Right ventricle myocardium inferior (tissue), 1 donor: ENCODE measurements at places on chromosomes 3 and 15.

DNA sequence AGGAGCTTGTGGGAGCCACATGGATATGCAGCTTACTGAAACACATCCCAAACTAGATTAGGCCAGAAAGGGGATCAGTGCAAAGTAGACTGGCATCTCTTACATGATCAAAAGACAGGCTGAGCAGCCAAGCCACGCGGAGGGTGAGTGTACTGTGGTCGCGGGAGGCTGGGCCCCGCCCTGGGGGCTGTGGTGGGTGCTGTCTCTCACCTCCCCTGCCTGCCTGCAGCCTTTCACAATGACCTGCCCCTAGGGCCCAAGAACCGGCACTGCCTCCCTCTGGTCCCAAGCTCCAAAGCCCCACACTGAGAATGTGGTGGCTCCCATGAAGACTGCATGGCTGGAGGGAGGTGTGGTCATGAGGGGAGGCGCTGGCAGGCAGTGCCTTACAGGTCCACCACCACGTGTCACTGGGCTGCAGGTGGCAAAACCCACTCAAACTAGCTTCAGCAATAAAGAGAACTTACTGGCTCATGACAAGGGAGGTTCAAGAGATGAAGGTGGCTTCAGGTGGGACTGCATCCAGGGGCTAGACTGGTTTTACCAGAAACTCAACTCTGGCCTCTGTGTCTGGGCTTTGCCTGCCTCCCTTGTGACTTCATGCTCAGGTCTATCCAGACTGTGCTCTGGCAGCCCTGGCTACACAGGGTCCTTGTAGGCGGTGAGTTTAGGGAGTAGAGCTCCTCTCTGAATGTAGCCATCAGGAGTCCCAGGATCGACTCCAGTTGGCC, 27.4 kb upstream of the PLXND1 start:
- DNase-seq: no peak

DNA sequence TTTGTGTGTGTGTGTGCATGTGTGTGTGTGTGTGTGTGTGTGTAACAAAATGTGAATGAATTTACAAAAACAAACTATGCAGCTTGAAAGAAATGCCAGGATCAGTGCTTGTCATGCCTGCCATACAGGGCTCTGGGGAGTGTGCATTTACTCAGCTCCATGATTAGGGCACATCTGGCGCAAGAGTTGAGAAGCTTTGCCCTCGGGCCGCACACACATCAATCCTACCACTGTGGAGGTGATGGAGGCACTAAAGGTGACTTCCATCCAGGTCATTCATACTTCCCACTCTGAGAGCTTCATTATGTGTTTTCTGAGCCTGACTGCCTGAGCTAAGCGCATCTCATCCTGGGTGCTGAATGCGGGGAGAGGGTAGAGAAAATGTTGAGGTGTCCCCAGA, 72.0 kb upstream of the ZBED2 start:
- DNase-seq: no peak

DNA sequence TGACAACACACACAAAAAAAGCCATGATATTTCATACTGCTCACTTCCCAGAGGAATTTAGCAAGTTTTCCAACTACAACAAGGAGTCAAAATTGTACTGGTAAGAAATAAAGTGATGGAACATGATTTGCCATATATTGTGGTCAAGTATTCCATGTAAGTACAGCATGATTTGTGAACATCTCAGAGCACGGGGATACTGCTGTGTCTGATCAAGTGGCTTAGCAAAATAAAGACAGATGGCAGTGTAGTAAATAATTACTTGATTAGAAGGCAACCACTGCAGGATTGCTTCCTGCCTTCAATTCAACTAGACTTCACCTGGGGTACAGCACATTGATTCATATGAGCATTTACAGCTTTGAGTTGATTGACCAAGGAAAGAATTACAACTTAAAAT, 51.6 kb upstream of the DUT start:
- DNase-seq: no peak

- no peak for DNase-seq
These were observed 64.5 kb upstream of the MBNL1 start for GRCh38 chr3:152204218-152204617.

GRCh38 chr3:101027286-101027685, 34.1 kb upstream of the ABI3BP start:
- no peak for DNase-seq

GRCh38 chr3:48991851-48992545, 2.0 kb downstream of the P4HTM start:
- no peak for DNase-seq

DNA sequence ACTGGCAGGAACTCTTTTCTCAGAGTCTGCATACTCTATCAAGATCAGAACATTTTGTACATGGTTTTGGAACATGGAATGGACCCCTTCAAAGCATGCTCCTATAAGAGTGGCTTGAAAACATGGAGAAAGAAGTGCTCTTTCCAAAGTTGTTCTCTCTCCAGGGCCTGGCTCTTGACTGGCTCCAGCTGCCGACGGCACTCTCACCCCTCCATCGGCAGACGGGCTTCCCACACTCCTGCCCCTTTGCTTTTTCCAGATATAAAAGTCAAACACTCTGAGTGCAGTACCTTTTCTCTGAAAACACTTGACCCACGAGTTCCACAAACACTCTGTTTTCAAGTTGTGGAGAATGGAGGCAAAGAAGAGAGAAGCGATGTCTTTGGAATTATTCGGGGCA, 72.5 kb upstream of the ONECUT1 start:
- no peak for DNase-seq

DNA sequence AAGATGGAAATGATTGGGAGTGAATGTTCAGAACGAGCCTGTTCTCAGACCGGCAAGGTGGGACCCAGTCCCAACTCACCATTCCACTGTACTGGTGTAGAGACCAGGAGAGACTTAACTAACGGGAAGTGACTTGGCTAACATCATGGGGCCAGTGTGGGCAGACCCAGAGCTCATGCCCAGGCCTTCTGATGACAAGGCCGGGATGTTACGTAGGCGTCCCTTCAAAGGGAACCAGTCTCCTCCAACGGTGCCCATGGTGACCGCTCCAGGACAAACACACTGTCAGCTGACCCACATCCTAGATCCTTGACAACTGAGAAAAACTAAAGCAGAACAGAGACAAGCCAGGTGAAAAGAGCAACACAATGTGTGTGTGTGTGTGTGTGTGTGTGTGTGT, 128.4 kb upstream of the HACD2 start:
- no peak for DNase-seq

GRCh38 chr15:57218826-57219576, 157.3 kb upstream of the CGNL1 start:
- DNase-seq: no peak

DNA sequence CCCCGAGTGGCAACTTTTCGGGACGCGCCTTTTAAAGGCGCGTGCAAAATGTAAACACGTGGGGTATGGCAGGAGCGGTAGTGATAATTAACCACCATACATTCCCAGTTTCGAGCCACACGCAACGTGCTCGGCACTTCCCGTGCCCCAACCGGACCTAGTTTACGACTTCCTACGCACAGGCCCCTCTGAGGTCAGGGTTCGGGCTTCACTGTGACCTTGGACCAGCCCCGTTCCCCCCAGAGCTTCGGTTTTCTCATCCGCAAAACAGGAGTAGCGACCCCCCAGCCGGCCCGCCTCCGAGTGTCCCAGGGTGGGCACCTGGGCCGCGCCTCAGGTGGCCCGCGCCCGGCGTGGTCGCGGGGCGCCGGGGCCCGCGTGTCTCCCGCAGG, 451 bp downstream of the CHCHD4 start:
- peak; percentile 89 for DNase-seq

DNA sequence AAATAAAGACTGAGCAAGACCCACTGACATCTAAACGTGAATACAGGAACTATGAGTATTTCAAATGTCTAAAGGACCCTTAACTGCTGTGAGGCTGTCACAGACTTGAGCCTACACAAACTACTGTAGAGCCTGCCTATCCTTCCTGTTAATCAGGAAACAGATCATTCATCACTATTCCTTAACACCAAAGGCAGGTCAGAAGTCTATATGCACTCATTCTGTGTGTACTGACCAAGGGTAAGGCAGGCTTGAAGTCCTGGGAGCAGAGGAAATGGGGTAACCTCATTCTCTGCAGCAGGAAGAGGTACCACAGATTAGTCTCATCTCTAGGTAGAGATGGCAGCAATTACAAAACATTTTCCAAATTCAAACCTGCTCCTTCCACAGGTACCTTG, 30.7 kb downstream of the NPTN start:
- no peak for DNase-seq

DNA sequence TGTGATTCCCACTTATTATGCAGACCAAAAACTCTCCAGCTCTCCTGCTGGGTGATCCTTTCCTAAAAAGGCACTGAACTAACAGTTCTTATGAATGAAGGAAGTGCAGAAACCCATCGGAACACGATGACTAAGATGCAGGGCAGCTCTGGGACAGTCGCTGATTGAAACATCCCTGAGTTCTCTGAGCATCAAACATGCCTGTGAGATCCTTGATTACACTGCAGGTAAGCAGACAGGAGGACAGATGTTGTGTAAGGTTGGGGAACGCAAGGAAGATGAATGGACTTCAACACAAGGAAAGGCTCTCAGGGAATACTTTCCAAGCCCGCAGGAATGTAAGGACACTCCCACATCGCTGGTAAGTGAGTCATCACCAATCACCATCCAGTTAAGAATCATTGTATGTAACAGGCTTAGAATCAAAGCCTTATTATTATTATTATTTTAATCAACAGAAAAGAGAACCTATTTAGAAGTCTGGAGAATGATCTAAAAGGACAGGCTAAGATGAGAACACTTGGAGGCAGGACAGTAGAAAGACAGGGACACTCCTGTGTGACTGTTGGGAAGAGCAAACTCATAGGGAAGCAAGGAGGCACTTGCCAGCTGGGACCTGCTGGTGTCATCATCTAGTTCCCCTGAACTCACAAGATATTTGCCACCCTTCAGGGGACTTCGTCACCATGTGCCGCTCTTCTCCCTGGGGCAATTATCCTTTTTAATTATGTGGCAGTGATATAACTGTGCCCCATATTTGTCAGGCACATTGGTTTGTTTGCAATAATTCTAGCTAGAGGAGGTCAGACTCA, 26.0 kb downstream of the TMEM158 start:
- no peak for DNase-seq

- DNase-seq: no peak
These were observed 117.5 kb downstream of the PGPEP1L start for GRCh38 chr15:98889930-98890695.

DNA sequence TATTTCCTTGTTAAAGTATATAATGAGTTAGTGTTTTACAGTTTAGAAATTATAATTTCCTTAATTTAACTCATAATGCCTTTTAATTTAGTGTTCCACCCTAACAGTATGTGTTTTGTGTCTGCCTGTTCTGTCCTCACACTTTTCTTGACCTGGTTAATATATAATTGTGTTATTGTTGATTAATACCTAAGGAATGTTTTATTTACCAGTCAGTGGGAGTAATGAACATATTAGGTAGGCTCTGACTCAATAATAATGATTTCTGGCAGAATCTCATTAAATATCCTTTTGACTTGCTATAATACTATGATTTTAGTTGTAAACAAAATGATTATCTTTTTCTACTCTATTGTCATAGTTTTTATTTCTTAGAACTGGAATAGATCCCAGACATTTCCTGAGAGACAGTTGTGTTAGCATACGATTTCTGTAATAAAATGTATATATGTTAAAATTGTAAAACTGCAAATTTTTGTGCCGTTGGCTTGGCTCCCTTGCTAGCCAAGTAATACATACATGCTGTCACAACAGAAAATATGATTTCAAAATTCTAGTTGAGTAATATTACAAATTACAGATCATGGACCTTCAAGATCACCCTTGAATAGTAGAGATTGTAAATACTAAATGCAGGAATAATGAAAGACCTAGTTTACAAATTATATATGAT, 51.9 kb downstream of the RASA2 start:
- DNase-seq: no peak

DNA sequence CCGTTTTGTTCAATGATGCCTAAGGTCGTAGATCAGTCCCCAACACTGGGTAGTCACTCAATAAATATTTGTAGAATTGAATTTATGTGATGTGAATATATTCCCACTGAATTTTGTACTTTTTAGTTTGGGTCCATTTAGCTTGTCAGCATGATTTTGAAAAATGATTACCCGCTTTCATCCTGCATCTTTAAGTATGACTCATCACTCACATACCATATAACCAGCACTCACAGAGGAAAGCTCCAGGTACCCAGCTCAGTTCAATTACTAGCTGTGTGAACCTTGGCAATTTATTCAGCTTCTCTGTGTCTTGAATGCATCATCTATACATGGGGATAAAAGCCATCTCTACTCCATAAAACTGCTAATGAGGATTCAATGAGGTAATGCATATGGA, 2.2 kb upstream of the MLF1 start:
- DNase-seq: no peak

- no peak for DNase-seq
These were observed 25.8 kb downstream of the SPSB4 start for GRCh38 chr3:141076797-141077571.

GRCh38 chr3:69737392-69737791, 1.9 kb upstream of the MITF start:
- DNase-seq: no peak

DNA sequence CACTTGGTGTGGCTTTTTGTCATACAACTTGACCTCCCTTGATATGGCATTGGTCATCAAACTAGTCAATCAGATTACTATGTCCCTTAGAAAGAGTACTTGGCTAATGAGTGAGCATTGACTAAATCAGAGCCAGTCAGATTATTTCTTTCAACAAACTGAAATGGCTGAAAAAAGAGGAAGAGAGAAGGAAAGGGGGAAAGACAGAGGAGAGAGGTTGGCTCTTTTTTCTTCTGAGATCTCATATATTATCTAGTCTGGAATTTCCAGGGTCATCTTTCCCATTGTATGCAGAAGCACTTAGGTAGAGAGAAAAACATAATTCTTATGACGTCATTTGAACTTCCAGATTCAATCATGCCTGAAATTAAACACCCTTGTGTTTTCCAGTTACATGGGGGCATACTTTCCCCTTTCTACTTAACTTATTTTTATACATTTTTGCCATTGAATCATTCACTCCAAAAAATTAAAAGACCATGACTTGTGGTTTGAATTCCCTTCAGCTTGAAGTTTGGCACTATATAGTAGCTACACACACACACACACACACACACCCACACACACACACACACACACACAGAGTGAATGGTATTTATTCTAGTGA, 387.8 kb downstream of the LSAMP start:
- DNase-seq: no peak

- no peak for DNase-seq
These were observed 6.6 kb downstream of the CBLB start for GRCh38 chr3:105862217-105862616.

DNA sequence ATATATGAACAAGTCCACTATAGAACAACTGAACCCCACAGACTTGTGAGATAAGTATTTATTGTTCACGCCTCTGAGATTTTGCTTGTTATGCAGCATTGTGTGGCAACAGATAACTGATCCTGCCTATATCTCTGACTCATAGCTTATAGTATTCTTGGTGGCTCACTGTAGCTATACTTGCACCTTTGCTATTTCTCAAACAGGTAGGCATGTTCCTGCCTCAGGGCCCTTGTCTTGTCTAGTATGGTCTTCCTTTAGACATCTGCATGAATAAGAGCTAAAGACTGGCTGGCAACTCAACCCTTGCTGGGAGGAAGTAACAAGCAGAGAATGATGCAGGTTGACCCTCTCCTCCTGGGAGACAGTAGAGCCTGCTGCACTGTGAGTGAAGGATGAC, 256.1 kb downstream of the CHST2 start:
- no peak for DNase-seq

- no peak for DNase-seq
These were observed 83.3 kb upstream of the SLITRK3 start for GRCh38 chr3:165279471-165279870.
